ENCODE measurements at places on chromosomes 4 and X.

GRCh38 chr4:139537292-139537691 lies 18.7 kb downstream of the SETD7 start:
- no peak for DNase-seq

DNA sequence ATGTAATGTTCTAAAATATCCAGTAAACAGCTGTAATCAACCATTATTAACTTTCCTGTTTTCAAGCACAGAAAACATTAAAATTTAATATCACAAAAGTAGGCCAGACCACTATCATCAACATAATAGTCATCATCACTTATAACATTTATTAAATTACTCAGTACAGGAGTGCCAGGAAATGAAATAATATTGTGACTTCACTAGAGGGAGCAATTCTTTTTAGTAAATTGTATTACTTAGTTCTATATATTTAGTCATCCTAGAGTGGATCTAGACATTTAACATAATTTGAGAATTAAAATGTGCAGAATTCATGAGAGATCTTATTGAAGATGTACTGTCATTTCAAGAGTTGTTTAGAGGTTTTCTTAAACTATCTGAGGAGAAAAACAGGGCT lies 33.6 kb downstream of the PITX2 start:
- DNase-seq: no peak

DNA sequence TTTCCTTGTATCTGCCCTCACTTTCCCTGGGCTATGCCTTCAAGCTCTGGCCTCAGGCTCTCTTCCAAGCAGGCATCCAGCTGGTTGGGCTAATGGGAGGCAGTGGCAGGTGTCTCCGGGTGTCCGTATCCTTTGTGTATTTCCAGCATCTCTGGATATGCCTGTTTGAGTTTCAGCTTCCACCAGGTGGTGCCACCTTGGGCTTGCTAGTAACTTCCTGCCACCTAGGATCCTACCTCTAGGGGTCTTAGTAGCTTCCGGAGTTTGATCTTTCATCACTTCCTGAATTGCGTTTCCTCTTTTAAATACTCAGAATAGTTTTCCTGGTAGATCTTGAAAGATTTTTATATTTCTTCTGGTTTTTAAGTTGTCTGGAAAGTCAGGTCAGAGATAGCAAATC lies 23.2 kb upstream of the ANOS1 start:
- DNase-seq: no peak

DNA sequence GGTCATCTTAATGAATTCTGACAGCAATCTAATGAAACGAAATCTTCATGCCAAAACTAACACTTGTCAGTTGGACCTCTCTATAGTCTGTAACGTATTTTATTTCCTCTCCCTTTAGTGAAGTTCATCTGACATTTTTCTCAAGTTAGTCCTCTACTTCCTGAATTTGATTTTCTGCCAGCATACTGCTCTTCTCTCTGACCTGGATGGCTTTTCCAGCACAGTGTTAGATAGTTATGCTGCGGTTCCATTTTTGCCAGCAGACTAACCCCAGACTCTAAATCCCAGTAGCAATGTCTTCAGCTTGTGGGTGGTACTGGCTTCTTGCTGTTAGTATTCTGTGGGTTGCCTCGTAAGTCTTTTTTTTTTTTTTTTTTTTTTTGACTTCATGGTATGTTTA lies 146.7 kb upstream of the VEGFC start:
- no peak for DNase-seq

GRCh38 chr4:102807345-102807744 lies 20.0 kb downstream of the UBE2D3 start:
- DNase-seq: no peak

DNA sequence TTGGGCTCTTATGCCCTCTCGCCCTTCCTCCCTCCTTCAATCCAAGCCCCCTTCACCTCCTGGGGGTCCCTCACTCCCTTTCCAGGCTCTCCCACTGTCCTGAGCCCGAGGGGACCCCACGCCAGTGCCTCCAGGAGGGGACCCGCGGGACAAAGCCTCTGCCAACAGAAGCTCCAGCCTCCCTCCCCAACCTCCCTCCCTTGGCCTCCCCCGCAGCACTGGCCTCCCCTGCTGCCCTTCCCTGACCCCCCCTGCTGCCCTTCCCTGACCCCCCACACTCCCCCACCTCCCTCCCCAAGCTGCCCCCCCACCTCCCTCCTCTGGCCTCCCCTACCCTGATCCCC lies 71.0 kb upstream of the MXD4 start:
- no peak for DNase-seq

DNA sequence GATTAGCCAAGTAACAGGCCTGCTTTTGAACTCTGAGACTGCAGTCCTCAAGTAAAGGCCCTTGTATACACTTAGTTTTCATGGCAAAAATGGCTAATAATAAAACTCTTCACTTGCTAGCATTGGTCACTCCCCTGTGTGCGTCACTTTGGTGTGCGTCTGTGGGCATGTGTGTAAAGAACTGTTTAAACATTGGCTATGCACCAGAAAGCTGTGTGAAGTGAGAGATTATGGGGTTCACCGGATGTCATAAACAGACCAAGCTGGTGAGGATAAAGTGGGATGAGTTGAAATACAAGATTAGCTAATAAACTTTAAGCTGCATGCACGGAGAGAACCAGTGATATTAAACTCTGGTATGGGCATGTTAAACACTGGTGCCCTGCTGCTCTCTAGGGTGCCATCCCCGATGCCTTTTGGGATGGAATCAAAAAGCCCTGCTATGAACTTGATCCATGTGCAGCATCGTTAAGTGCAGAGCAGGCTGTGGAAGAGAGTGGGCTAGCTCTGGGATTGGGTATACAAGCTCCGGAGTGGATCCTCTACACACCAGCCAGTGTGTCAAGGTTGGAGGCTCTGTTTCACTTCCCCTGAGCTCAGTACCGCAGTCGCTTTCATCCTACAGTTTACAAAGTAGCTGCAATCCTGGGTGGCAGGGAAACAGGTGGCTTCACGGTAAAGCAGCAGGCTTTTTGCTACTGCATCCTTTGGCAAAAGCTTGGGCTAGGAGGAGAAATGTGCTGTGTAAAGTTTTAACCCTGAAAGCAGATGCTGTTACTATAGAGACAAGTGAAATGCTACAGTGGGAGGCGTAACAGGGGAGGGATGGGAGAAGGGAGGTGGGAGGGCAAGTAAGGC lies 108.3 kb upstream of the SLC4A4 start:
- no peak for DNase-seq

- no peak for DNase-seq
These were observed 23.3 kb downstream of the HAND2 start for GRCh38 chr4:173506597-173507211.

DNA sequence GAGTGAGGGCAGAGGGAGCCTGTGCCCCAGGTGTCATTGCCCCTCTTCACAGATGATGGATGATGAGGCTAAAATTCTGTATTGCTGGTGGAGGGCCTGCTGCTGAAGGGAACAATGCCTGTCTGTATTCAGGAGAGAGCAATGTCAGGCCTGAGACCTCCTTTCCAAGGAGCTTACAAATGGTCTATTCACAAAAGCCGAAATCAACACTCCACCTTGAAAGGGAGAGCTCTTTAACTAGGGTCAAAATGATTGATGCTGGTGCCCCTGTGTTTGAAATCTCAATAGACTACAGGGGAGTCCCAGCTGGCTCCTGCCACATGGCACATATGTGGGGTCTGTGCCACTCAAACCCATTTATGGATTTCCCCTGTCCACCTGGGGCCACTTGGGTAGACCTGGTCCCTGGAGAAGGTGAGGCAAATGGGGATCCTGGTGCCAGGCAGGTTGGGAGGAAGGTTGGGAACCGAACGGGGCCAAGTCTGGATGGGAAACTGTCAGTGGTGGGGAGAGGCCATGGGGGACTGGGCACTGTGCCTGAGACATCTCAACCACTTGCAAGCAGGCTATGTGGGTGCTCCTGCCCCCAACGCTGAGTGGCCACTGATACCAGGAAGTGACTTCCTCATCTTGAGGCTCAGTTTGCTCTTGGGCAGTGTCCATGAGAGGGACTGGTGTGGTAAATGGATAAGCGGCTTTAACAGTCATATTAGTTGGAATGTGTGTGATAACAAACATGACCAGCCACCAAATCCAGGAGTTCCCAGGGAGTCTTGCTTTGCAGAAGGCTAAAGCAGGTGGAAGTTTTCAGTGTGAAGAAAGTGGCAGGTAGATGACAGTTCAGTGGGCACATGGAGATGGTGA lies 223.8 kb upstream of the PSAPL1 start:
- DNase-seq: no peak

DNA sequence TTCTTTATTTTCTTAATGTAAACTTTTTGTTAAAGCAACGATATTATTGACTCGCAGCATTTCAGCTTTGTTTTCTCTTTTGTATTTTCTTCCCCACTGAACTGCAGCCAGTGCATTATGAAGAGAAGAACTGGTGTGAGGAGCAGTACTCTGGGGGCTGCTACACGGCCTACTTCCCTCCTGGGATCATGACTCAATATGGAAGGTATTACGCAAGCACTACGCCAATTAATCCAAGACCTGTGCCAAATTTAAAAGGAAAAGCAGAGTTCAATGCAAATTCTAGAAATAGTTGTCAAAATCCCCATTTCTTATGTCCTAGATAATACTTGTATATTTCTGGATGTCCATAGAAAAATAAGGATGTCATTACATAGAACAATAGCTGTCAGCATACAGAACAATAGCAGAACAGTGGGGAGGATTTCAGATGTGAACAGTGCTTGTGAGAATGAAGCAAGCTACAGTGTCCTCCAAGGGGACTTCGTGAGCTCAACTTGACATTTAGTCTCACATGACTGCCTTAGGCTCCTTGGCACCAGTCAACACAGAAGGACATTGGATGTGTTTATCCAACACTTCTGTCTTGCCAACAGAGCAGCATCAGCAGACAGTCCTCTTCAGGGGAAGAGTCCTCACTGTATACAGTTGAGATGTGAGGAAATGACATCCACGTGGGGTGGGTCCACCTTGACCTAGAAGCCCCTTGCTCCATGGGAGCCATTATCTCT lies 85.9 kb downstream of the MAOA start:
- DNase-seq: no peak

DNA sequence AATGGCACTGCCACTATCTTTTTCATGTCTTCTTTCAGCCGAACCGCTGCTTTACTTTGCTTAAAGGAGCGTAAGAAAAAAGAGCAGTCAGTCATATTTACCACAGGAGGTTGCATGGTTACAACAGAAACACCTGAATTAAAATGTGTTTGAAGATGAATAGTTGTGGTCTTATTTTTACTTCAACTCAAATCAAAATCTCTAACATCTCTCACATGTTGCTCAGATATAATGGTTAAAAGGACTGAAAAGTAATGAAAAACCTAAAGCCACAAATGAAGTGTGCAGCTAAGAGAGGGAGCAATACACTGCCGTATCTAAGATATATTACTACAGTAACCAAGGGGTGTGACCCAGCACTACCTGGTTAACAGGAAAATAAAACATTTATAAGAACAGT lies 27.4 kb downstream of the FAM13A start:
- DNase-seq: no peak

- no peak for DNase-seq
These were observed 57.4 kb downstream of the BCORL1 start for GRCh38 chrX:130039847-130040246.

DNA sequence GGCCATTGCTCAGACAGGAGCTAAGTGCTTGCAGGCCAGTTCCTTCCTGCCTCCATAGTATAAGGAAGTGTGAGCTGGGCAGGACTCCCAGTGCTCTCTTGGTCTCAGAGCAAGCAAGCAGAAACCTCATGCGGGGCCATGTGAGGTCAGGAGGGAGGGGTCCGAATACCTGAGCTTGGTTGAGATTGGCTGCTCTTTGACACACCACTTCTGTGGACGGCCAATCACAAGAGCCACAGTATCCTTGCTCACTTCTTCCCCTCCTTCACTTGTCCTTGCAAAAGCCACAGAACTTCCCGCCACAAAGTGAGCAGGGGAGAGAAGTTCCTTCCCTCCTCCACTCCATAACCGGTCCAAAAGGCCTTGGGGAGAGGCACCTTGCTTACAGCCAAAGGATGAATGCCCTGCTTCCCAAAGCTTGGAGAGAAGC lies 56.7 kb downstream of the PRPS1 start:
- DNase-seq: no peak

DNA sequence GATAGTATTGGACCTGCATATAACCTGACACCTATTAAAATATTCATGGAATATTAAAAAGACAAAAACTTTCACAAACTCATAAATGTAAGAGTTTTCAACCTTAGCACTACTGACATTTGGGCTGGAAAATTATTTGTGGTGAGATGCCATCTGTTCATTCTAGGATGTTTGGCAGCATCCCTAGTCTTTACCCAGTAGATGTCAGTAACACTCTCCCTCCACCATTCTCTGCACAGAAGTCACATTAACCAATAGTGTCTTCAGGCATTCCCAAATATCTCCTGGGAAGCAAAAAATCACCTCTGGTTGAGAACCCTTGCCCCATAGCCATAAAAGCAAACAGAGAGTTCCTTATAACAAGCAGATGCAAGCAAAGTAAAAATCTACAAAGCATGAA lies 41.4 kb upstream of the NDST4 start:
- DNase-seq: no peak

GRCh38 chr4:84733343-84734033 lies 150.6 kb downstream of the CDS1 start:
- no peak for DNase-seq

GRCh38 chrX:153614818-153615217 lies 15.9 kb upstream of the CCNQ start:
- no peak for DNase-seq

GRCh38 chr4:55568905-55569504 lies 22.3 kb upstream of the CLOCK start:
- DNase-seq: no peak

- no peak for DNase-seq
These were observed 101.9 kb upstream of the BCOR start for GRCh38 chrX:40199704-40200103.

GRCh38 chrX:33188286-33188685 lies 23.1 kb downstream of the DMD start:
- no peak for DNase-seq

- DNase-seq: no peak
These were observed 468.3 kb upstream of the BOD1L1 start for GRCh38 chr4:14095831-14096230.

DNA sequence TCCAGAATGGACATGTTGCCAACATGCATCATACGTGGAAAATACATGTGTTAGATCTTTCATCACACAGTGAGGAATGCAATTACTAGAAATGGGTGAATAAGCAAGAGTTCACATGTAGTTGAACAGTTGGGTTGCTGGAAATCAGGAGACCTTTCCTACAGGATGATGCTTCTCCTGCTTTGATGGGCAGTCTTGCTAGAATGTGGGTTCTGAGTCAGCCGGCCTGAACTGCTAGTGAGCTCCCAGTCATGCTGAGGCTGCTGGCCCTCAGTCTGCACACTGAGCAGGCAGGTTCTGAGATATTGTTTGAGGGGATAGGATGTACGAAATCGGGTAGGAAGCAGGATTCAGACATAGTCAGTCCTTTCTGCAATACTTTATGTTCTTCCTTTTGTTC lies 20.2 kb downstream of the MSL3 start:
- DNase-seq: no peak
